Glutamatergic neuron (in vitro differentiated cells): ENCODE measurements at places on chromosomes 4 and X. TPM values are rescaled to one million over a fixed set of nuclear protein-coding genes. Genes with fewer than 3 reads are reported as not detected.
A peak's percentile ranks its signal among the peaks of the same experiment; 100 is the strongest.

Gene VSIG4
- not detected for total RNA-seq

Gene FRMD7
- not detected for total RNA-seq

Gene SLITRK4
- total RNA-seq: 0.64 TPM

Gene NDNF
- 1.3 TPM for total RNA-seq

Gene FMR1NB
- total RNA-seq: not detected

DNA sequence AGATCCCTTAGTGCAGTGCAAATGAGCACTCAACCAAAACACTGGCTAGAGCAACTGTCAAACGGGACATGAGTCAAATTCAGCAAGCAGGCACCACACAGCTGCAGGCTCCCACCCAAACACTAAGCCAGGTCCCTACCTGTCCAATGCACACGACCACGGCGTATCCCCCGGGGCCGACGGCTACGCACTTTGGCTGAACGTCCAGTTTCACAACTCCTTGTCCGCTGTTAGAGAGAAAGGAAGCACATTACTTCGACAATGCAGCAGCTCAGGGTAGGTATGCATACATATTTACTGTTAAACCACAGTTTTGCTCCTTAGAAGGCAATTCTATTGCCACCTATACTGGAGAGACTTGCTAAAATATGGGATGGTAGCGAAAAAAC lies 35.4 kb downstream of the WDR1 start:
- peak; percentile 2 for DNase-seq

- DNase-seq: no peak
Observed at GRCh38 chrX:63764946-63765345, 20.1 kb downstream of the ARHGEF9 start.

GRCh38 chr4:158159054-158159717 lies 13.6 kb downstream of the GASK1B start:
- DNase-seq: no peak

Gene ARHGEF38
- not detected for total RNA-seq

Gene CYBB
- 0.61 TPM for total RNA-seq

DNA sequence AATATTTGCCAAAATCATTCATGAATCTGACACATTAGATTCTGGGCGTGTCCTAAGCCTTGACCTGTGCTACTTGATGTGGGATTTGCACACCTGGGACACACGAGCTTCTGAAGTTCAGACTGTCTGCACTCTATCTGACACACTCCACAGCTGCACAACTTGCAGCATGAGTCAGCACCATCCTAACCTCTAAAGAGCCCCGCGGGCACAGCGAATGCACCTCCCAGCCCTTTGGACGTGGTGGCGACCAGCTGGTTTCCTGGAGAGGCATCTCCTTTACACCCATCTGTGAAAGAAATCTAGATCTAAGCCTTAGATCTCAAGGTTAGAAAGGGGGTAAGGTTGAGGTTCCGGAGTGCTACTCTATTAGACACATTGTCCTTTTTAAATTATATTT lies 69.2 kb downstream of the SORBS2 start:
- no peak for DNase-seq

- no peak for DNase-seq
Observed at GRCh38 chr4:86822136-86822535, 27.0 kb downstream of the SLC10A6 start.

Gene ARHGAP36
- total RNA-seq: 0.27 TPM

DNA sequence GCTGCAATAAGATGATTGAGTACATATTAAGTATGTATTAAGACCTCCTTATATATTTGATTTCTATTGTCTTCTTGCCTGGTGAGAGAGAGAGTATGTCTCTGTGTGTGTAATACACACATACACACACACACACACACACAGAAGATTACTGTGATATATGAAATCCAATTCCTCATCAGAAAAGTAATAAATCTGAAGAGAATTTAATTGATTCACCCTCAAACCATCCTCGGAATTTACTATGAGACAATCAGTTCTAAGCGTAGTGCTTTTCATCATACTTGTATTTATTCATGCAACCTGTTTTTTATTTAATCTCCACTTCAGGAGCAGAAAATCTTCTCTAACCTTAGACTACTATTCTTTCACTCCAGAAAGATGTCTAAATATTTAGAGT lies 62.3 kb upstream of the TLL1 start:
- DNase-seq: no peak

DNA sequence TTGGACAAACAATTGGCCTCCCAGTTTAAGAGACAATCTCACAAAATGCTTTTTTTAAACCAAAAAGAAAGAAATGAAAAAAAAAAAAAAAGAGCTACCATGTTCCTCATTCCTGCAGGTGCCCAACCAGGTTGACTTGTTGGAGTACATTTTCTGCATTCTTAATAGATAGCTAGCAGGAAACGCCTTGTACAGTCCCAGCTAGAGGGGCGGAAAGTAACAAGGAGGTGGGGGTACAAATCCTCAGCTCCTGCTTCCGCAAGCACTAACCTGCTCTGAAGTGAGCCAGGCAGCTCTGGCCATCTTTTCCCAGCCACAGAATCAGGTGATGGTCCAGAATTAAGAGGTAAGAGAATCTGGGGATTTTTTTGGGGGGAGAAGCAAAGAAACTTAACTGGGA lies at the start of gene VGLL1:
VGLL1 (plus strand) TSS at position 265 of the 400 bp plus-strand sequence. CDS start 3,806 bp downstream, outside the sequence.
- DNase-seq: no peak

Gene RHOXF2B
- total RNA-seq: not detected

DNA sequence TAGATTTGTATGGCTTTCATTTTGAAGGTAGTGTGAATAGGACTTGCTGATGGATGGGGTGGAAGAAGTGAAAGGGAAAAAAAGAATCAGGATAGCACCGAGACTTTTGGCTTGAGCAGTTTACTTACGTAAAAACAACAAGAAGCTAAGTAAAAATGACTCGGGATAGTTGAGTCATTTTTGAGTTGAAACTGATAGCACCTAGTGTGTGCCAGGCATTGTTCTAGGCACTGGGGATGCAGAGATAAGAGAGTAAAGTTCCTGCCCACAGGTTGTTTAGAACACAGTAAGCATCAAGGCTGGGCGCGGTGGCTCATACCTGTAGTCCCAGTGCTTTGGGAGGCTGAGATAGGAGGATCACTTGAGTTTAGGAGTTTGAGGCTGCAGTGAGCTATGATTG lies 34.7 kb downstream of the ADD1 start:
- no peak for DNase-seq

GRCh38 chr4:94582517-94582916 lies 130.8 kb downstream of the PDLIM5 start:
- no peak for DNase-seq

Gene PPARGC1A
- 13.4 TPM for total RNA-seq

Gene TIGD4
- 0.83 TPM for total RNA-seq

DNA sequence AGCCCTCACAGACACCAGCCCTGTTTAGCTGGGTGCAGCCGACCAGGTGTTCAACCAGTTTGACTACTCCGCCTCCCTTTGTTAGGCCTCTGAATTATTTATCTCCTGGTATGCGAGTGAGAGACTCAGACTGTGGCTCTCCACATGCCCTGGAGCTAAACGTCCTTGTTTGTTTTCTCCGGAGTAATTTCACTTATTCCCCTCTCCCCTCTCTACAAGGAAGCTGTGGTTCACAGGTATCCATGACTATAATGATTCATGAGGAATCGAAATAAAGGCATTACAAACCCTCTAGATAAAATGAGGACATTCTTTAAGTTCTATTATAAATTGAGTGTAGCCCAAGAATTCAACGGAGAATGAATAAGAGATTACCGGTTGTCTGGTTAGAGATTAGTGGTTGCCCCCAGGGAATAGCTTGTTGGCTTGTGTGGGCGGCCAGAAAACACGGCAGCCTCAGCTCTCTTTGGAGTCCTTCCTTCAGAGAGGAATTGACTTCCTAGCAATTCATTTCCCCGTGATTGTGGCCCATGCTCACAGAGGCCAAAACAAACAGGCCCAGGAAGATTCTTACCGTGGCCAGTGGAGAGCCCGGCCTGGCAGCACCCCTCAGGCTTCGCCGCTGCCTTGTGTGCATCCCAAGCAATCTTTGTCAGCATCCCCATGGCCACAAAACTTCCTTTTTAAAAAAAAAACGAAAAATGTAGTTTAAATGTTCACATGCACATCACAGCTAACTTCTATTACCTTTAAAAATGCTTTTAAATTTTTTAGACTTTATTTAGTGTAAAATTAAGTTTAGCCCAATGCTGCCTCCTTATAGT lies 60.2 kb upstream of the CBR4 start:
- DNase-seq: no peak

Gene SLC49A3
- total RNA-seq: not detected

DNA sequence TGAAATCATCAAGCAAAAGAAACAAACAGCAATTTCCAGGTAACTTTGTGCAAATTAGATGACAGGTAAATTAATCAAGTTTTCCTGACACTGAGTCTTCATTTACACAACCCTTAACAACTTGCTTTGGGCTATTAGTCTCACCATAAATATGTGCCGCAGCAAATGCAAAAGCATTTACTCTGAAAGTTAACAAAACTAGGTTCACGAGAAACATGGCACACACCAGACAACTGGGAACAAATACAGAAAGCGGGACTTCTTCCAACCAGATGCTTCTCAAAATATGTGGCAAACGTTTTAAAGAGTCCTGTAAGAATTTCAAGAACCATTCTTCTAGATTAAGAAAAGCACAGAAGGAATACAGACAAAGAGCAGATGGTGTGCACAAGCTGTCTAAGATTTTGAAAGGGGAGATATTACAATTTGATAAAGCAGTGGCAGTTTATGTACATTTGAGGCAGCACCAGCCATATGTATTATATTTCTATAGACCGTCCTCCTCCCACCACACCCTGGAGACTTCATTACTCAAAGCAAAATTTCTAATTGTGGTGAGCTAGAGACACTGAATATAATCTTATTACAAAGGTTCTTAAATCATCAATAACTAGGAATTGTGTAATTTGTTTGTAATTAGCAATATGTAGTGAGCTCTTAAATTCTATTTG lies 192.5 kb upstream of the ADAMTS3 start:
- DNase-seq: no peak

Gene AKAP14
- not detected for total RNA-seq

Gene CXorf38
- total RNA-seq: 7.8 TPM

DNA sequence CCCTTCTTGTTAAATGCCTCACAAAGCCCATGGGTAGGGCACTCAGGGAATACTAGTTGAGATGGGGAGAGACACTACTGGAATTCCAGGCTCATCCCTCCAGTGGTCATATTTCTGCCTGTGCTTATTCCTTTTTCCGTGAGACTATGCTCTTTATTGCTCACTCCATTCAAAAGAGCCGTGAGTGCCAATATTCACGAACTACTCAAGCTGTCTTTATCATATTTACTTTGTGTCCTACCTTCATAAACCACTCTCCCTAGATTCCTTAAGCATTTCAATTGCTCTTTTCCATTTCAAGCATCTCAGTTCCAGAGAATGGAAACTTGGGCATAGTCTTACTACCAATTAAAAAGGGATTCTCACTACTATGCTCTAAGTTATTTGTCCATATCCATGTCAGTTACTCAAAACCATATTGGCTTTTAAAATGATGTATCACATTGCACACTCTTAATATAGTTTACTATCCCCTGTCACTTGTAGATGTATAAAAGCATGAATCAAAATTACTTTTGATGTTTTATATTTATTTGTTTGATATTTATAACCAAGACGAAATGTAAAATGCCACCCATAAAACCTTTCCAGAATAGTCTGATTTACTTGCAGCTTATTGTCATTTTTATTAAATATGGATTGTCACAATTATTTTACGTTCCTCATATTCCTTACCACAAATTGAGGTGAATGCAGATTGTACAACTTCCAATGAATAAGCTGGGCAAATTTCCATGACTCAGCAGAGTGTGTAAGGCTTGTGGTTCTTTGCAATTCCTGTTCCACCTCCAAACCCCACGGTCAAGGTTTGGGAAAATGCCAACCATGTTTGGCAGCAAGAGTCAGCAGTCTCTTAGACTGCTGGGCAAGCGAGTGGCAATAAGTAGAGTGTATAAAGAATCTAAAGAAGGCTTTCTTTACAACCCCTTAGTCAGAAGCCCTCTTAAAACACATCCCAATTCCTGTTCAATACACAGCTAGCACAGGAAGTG lies 24.4 kb downstream of the ENOX2 start:
- DNase-seq: no peak

- DNase-seq: no peak
Observed at GRCh38 chr4:92872604-92873003, 568.8 kb downstream of the GRID2 start.

Gene ZXDA
- total RNA-seq: 3.4 TPM

- DNase-seq: no peak
Observed at GRCh38 chr4:155602351-155603140, 64.1 kb upstream of the GUCY1A1 start.

DNA sequence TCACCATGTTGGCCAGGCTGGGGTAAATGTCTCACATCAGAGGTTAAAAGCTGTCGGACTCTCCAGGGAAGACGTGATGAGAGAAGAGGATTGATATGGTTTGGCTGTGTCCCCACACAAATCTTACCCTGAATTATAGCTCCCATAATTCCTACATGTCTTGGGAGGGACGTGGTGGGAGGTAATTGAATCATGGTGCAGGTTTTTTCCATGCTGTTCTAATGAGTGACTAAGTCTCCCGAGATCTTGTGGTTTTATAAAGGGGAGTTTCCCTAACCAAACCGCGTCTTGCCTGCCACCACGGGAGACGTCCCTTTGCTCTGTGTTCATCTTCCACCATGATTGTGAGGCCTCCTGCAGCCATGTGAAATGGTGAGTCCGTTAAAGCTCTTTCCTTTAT lies 64.4 kb downstream of the ASMT start:
- no peak for DNase-seq

GRCh38 chrX:1336331-1336943 lies at the start of gene IL3RA:
Gene IL3RA, plus strand, starts transcription at chrX:1336785. Its CDS starts 4,981 bp downstream, at chrX:1341766.
- DNase-seq: no peak
